ENCODE measurements at places on chromosomes 16 and 17.

DNA sequence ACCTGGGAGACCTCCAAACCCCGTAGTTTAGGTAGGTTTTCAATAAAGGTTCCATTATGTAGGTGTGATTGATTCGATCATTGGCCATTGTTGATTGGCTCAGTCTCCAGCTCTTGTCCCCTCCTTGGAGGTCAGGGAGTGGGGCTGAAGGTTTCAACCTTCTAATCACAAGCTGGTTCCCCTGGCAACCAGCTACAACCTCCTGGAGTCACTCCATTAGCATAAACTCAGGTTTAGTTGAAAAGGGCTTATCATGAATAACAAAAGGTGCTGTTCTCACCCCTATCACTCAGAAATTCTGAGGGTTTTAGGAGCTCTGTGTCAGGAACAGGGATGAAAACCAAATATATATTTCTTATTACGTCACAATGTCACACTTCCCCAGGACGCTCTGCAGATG, 28.5 kb downstream of the TMEM132E start:
- no peak for DNase-seq

DNA sequence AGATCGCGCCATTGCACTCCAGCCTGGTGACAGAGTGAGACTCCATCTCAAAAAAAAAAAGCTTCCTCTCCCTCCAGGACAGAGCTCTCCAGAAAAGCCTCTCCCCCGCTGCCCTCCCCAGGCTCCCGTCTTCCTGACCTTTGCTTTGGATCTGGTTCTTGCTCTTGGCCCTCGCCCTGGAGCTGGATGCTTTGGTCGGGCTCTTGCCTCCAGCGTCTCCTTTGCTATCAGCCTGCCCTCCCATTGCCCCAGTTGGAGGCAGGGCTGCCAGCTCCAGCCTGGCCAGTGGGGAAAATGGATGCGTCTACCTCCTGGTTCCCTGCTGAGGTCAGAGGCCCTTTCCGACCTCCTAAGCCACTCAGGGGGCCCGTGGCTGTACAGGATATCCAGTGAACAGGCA, 35.9 kb downstream of the TRARG1 start:
- DNase-seq = no peak

DNA sequence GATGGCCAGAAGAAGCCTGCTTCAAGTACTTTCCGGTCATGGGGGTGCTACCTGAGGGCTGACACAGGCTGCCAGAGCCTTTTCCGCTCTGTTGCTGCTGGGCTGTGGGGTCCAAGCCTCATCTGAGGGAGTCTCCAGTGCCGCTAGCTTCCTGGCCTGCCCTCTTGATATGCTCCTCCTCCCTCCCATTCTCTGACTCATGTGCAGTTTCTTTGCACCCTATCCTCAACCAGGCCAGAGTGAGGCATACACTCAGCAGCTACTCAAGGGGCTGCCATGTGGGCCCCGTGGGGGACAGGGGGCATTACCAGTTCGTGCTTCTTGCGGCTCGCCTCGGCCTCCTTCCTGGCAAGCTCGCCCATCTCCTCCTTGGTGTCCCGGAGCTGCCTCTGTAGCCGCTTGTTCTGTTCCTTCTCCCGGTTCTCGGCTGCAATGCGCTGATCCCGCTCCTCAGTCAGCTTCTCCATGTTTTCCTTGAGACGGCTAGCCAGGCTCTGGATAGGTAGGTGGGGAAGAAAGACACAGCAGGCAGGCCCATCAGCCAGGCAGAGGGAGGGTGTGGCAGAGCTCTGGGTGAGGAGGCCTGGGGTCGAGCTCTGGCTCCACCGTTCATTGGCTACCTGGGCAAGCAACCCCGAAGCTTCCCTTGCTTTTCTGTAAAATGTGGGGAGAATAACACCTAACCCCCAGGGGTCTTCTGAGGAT, 43.8 kb downstream of the PIPOX start:
- no peak for DNase-seq

- DNase-seq = no peak
Observed at GRCh38 chr17:3636908-3637373, 381 bp downstream of the CTNS start.

GRCh38 chr17:76841776-76842405, 26.3 kb upstream of the MGAT5B start:
- no peak for DNase-seq

DNA sequence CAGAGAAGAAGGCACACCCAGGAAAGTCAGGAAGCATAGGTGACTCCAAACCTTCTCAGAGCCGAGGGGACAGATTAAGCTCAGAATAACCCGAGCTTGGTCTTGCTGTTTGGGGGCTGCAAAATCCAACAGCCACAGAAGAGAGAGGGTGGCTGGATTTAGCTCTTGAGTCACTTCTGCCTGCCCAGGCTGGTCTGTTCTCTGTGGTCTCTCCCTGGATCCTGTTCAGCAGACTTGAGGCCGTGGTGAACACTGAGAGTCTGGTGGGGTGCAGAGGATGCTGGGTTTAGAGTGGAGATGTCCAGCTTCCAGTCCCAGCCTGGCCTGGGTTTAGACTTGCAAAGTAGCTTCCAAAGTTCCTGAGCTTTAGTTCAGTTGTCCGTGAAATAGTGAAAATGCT, 8.8 kb downstream of the SLC26A11 start:
- DNase-seq = no peak

DNA sequence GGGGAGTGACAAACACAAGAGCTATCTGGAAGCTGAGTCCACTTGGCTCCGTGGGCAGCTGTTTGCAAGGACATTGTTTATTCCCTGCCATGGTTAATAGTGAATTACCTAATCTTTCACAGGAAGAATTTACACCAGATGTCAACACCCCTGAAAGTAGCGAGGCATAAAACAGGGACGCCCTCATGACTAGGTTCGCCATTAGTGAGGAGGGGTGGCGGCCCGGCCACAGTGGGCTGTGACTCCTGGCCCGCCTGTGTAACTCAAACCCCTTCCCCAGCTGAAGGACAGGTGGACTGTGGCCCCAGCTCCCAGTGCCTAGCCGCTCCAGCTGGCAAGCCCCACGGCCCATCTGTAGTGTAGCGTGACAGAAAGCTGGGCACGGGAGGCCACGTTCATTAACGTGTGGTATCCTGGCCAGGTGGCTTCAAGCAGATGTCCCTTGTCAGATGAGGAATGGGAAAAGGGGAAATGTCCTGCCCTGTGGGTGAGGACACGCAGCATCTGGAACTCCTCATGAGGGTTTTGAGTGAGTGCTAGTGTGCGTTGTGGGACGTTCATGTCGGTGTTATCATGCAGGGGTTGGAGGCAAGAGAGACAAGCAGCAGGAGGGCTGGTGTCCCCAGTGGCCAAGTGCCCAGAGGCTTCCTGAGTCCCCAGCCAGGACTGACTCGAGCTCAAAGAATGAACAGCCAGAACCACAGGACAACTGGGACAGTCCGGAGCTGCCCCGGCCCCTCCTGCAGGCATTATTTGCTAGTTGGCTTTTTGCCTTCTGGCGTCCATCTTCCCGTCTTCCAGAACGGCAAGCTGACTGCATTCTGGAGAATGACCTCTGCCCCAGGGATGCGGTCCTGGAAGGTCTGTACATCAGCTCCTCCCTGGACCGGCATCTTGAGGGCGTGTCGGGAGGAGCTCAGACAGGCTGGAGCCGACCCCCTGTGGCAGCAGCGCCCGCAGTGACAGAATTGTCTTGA, 19.2 kb downstream of the KDM8 start:
- DNase-seq = no peak

DNA sequence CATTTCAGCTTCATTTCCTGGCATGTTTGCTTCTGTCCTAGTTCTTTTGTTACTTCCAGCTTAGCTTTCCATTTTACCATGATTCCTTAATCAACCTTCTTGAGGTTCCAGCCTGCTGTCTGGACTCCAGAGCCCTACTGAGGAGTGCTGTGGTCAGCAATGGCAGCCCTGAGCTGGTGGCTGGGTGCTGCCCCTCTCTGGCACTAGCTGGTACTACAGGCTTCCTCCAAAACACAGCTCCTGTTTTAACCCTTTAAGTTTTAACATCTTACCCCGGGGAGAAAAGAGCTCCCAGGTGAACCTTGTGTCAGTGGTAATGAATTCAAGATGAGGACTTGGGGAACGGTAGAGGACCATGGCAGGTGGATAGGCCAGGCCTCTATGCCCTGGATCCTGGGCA, 395.5 kb downstream of the TMEM114 start:
- DNase-seq = no peak

GRCh38 chr17:66691644-66692420, 143.1 kb upstream of the CACNG5 start:
- no peak for DNase-seq

DNA sequence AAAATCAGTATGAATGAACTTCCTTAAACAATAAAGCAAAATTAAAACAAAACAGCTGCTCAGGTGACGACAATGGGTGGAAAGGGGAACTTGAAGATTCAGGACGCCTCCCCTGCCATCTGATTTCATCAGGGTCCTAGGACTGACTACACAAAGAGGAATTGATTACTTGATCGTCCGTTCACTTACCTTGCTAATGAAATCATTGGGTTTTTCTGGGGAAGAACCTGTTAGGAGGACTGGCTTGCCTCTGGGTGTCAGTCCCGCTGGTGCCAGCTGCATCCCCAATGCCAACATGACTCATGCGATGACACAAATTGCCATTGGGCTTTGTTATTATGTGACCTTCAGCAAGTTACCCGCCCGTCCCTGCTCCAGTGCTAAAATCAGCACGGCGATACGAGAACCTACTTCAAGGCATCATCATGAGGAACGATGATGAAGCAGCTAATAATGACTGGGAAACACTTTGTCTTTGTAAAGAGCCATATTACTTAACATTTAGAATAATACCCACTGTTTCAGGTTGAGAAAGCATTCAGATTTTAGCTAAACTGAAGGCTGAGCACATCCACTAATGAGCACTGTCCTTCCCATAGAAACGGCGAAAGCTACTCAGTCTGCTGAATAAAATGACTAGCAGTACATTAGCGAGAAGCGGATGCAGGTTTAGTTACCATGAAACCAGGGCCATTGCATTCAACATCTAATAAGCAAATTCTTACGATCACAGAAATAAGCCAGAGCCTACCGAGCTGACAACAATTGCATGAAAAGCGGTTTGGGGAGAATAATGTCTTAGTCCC, 139.4 kb downstream of the ZFHX3 start:
- no peak for DNase-seq

GRCh38 chr16:88893127-88893968, 26.9 kb upstream of the PABPN1L start:
- no peak for DNase-seq

DNA sequence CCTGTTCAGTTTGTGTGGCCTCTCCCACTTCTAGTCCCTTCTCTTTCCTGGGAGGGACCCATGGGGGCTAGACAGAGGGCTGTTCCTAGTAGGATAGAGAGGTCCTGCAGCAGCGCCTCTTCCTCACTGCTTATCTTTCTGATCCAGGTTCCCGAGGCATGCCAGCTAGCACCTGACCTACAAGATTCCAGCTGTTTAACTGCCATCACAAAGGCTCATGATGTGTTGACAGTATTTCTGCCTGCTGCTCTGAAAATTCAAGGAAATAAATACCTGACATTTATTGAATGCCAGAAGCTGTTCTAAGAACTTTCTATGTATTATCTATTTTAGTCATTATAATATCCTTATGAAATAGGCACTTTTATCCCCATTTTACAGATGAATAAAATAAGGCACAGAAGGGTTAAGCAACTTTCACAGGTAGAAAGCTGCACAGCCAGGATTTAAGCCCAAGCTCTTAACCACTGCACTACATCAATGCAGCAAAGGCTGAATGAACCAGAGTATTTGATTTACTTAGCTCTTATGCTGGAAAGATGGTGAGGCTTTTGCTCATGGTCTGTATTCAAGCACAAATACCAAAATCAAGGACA, 38.8 kb downstream of the HEATR6 start:
- no peak for DNase-seq

DNA sequence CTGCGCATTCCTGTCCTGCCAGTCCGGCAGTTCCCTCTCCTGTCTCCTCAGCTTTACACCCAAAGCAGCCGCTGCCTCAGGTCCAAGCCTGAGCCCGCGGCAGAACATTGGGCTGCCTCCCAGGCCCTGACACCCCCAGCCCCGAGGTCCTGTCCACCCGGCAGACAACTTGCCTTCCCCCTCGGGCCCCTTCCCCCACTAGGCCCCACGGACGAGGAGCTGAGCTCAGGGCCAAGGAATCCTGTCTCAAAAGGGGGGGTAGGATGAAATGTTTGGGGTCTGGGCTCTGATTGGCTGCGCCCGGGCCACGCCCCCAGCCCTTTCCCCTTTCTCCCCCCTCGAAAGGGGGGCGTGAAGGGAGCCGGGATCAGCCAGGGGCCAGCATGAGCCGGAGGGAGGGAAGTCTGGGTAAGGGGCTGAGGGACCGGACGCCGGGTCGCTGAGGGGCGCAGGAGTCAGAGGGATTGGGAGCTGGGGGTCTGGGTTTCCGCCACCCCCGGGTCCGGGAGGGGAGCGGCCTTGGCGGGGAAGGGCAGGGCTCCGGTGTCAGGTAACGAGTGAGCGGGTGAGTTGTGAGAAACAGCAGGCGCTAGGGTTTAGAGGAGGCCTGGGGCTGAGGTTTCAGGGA, at the start of gene CTF1:
Gene CTF1, plus strand, starts transcription at position 354 of the 628 bp plus-strand sequence. Its CDS starts 30 bp downstream, at position 384.
- DNase-seq = peak; percentile 62

GRCh38 chr17:82031885-82032627, 578 bp downstream of the RAC3 start:
- DNase-seq = no peak

DNA sequence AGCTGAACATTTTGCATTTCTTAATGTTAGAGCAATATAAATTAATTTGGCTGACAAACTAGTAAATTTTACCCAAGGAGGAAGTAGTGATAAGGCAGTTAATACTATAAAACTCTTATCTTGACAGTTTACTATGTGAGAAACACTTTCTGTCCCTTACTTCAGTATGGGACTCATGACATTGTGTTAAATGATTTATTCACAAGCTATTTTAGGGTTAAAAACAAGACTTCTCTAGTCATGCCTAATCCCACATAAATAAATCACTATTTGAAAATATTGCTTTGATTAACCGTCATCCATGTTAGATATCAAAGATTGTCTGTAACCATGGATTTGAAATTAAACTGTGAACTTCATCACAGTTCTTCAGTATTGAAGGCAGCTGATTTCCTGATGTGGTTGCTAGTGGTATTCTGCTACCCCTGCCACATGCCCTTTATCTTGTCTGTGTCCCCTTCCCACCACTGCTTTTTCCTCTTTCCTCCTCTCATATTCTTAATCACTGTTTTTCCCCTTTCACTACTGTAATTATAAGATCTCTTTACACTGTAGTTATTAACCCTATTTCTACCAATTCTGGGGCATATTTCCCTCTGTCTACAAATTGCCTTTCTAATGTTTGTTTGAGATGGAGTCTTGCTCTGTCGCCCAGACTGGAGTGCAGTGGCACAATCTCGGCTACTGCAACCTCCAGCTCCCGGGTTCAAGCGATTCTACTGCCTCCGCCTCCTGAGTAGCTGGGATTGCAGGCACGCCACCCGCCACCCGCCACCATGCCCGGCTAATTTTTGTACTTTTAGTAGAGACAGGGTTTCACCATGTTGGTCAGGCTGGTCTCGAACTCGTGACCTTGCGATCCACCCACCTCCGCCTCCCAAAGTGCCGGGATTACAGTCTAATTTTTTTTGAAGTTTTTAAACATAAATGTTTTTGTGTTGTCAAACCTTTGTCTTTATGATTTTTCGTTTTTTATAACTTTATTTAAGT, 95.6 kb downstream of the STXBP4 start:
- no peak for DNase-seq
